Left renal pelvis (tissue), 4 donors: ENCODE measurements at places on chromosomes 16 and 17. TPM values are rescaled to one million over a fixed set of nuclear protein-coding genes. Genes with fewer than 3 reads are reported as not detected.

Gene KDM6B
- 23.8 TPM for polyA plus RNA-seq

DNA sequence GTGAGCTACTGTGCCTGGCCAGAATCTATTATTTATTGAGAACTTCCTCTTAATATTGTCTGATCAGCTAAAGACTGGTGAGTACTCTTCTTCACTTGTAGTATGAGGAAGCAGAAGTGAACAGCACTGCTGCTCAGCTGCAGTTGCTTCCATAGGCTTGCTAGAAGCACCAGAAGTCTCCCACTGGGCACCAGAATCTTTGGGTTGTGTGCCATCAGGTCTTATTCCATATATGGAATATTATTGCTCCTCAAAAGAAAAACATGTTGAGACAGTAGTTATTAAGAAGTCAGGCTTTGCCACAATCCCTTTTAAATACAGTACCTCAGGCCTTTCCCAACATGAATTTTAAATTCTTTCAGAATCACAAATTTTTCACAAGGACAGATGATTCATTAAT, 17.2 kb downstream of the SNTB2 start:
- DNase-seq: no peak

DNA sequence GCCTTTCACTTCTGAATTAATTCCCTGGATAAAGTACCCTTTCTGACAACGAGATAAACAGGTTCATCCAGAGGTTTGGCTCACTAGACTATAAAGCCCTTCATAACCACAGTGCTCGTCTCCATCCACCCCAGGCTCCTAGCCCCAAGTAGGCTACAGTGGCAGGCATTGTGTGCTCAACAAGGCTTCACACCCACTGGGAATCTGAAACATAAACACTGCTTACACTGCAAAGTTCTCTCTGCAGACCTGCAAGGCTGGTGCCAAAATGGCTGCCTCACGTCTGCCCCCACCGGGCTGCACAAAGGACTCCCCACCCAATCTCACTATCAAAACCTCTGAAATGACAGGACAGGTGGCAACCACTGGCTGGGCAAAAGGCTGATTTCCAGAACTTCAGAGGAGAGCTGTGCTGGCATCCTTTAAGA, 5.1 kb upstream of the HLF start:
- DNase-seq: no peak

Gene TBC1D3G
- not detected for polyA plus RNA-seq

GRCh38 chr17:44587339-44587738, 30.1 kb downstream of the FZD2 start:
- DNase-seq: no peak

DNA sequence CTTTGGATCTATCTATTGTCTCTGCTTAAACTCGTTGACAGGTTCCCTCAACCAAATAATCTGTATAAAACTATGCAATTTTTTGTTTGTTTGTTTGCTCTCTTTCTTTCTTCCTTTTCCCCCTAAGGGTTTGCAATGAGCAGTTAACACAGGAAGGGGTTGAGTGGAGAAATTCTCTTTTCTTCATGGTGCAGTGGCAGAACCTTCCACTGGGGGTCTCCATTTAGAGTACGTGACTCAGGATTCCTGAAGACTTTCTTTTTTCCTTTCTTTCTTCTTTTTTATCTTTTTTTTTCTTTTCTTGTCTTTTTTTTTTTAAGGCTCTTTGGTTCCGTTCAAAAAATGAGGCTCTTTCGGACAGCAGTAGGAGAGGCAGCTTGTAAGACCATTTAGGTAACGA, 19.5 kb upstream of the RBFOX1 start:
- no peak for DNase-seq

Gene CTF1
- polyA plus RNA-seq: 8.8 TPM

Gene GRB7
- 36.0 TPM for polyA plus RNA-seq

GRCh38 chr16:20315764-20316163, 11.5 kb downstream of the GP2 start:
- no peak for DNase-seq

DNA sequence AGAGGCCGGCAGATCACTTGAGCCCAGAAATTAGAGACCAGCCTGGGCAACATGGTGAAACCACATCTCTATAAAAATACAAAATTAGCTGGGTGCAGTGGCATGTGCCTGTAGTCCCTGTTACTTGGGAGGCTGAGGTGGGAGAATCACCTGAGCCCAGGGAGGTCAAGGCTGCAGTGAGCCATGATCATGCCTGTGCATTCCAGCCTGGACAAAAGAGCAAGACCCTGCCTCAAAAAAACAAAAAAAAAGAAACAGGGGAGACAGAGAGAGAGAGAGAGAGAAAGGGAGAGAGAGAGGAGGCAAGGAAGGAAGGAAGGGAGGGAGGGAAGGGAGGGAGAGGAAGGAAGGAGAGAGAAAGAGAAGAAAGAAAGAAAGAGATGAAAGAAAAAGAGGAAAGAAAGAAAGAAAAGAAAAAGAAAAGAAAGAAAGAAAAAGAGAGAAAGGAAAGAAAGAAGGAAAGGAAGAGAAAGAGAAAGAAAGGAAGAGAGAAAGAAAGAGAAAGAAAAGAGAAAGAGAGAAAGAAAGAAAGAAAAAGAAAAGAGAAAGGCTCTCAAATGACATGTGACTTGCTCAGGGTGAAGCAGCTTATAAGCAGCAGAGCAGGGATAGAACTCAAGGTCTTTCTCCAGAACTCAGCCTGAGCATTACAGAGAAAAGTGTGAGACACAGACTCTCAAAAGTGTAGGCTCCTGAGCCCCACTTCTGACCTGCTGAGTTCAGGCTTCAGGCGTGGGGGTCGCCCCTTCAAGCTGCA, 15.5 kb downstream of the CX3CL1 start:
- DNase-seq: no peak

Gene HP
- polyA plus RNA-seq: 1.3 TPM

GRCh38 chr17:54867634-54868033, 33.0 kb upstream of the TOM1L1 start:
- DNase-seq: no peak

- DNase-seq: no peak
Observed at GRCh38 chr16:66521951-66522771, 27.8 kb downstream of the TK2 start.

Gene MYL11
- polyA plus RNA-seq: not detected

Gene AKAP10
- 28.1 TPM for polyA plus RNA-seq

DNA sequence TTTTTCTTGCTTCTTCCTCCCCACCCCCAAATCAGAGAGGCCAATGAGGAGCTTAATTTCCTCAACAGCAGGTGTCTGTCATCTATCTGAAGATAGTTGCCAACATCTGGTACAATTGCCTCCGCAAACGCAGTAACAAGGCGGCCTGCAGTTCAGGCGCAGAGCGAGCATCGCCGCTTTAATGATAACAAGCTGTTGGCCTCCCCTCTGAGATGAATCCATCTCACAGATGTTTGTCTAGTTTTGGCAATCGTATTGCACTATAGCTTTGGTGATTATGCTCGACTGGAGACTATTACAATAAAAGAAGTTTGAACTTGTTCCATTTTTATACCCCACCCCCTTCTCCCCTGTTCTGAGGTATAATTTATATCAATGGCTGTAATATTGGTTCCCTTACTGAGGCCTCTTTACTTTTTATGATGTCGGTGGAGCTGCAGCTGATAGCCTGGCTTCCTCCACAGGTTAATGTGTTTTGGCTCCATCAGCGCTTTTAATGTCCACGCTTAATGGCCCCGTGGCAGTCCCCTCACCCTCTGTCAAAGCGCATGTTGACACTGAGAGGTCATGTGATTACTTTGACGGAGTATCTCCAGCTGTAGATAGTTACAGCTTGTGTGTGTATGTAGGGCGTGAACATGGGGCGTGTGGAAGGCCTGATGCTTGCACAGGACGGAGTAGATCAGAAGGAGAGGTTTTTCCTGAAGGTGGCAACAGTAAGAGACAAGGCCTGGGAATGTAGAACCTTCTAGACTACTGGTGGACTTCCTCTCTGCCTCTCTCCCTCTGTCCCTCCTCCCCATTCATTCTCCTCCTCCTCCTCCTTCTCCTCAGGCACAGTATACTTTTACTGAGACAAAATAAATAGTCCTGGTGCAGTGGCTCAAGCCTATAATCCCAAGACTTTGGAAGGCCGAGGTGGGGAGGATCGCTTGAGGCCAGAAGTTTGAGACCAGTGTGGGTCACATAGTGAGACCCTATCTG, 164.7 kb downstream of the MSI2 start:
- DNase-seq: peak; percentile 76

GRCh38 chr17:7023576-7024401, 939 bp downstream of the BCL6B start:
- no peak for DNase-seq

Gene MYL4
- 3.2 TPM for polyA plus RNA-seq

DNA sequence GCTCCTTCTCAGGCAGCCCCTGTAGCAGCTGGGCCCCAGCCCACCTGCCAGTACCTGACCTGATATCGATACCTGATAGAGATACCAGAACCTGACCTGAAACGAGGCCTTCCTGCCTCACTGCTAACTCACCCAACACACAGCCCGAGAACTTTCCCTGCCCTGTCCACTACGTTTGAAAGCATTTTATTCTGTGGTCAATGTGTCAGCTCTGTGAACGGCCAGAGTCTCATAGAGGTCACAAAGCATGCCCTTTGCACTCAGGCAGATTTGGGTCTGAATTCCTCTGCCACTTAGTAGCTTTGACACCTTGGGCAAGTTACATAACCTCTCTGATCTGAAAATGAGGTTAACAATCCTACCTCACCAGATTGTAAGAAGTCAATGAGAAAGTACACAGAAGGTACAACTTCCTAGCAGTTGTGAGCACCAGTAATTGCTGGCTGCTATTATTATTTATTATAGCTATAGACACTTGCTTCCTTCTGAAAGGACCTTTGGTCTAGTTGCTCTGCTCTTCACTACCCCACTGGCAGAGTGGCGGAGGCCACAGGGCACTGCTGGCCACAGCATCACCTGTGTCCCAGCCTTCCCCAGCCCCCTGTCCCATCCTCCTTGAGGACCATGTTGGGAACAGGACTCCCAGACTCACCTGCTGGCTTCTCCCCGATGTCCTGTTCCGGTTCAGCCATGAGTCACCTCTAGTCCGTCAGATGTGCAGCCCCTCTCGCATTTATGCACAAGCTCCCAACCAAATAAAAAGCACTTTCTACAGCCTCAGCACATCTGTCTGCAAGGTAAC, 895 bp downstream of the ANKRD40CL start:
- DNase-seq: no peak

GRCh38 chr16:557463-558297, 2.5 kb upstream of the PRR35 start:
- no peak for DNase-seq

Gene INPP5K
- 13.1 TPM for polyA plus RNA-seq

Gene NPIPA3
- polyA plus RNA-seq: 13.8 TPM

Gene RTN4RL1
- polyA plus RNA-seq: 2.5 TPM

- peak; percentile 50 for DNase-seq
Observed at GRCh38 chr16:27228621-27229501, 25.5 kb downstream of the KDM8 start.

Gene USP31
- polyA plus RNA-seq: 6.4 TPM

DNA sequence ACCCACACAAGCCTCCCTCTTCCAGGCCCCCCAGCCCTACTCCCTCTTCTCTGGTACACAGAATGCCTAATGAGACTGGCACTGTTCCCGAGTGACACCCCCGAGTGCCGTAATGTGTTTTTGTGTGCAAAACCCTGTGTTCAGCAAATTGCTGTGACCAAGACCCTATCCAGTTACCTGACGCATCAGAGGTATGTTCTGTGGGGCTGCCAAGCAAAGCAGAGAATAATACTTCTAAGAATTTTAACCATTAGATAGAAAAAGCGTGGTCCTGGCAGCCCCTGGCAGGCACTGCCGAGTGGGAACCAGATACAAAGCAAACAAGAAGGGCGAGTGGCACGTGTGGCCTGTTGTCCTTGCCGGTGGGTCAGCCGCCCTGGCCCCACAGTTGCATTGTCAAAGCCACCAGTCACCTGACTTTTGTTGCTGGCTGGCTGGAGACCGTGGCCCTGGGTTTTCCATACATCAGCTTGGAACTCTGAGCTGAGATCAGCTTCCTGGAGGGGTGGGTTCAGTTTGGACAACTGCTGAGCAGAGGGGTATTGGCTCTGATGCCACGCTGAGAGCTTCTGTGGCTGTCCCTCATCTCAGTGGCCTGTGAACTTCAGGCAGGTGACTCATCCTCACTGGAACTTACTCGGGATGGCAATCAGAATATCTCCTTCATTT, 69.1 kb upstream of the BRD7 start:
- no peak for DNase-seq

DNA sequence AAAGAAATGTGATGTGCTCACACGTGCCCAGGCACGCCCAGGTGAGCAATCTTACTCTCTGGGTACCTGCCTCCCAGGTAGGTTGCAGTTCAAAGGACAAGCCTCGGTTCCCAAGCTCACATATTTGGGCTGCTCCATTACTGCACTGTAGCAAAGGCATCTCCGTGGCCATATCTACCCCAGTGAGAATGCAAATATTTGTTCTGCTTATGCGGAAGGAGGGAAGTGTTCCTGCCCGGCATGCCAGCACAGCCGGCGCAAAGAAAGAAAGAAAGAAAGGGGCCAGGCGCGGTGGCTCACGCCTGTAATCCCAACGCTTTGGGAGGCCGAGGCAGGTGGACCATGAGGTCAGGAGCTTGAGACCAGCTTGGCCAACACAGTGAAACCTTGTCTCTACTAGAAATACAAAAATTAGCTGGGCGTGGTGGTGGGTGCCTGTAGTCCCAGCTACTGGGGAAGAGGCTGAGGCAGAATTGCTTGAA, 30.7 kb downstream of the SLC43A2 start:
- no peak for DNase-seq

- DNase-seq: no peak
Observed at GRCh38 chr17:43434902-43435319, 36.1 kb downstream of the ARL4D start.

Gene NUDT21
- polyA plus RNA-seq: 121 TPM

- no peak for DNase-seq
Observed at GRCh38 chr16:35628976-35629375, 2169.6 kb downstream of the TP53TG3F start.

- no peak for DNase-seq
Observed at GRCh38 chr16:17068524-17068923, 402.2 kb downstream of the XYLT1 start.
